ENCODE measurements at places on chromosomes 5 and 9.

GRCh38 chr5:16856531-16856930 lies 79.6 kb downstream of the MYO10 start:
- no peak for DNase-seq

DNA sequence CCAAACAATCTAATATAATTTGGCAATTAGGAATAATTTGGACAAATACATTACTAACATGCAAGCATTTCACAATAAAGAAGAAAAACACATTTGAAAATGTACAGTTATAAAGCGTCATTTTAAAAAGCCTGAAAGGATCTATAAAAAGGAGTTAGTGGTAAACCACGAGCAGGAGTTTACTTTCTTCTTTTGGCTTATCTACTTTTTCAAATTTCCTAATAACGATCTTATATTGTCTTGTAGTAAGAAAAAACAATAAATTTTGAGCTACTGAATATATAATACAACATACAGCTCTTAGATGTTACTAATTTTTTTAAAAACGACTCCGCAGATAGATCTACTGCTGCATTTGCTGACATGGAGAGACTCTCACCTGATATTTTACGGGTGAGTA lies 79.9 kb downstream of the SMIM23 start:
- no peak for DNase-seq

DNA sequence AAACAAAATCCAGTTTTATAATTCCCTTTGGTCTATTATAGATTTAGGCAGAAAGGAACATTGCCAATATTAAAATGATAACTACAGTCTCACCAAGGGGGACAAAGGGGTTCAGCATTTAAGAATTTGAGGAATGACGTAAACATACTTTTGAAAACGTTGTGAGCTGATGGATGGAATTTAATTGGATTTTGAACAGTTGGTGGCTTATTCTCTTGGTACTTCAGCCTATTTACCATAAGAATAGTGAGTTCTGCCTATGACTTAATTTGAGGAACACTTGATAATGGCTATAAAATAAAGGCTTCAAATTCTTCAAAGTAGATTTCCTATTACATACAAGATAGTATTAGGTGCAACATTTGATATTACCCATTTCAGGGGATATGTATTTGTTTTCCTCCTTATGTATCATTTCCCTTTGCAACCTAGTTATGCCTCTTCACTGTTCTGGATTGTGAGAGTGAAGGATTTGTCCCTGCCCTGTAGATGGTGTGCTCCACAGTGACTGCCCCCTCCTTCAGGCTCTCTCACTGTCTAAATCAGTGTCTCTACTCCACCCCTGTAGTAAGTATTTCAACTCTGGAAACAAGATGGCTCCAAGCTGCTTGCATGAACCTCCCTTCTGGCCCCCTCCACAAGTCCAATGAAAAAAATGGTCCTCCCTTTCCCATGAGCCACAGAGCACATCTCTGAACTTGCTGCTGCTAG lies 225.6 kb downstream of the ARHGEF28 start:
- no peak for DNase-seq

GRCh38 chr5:96373381-96373733 lies 59.7 kb downstream of the PCSK1 start:
- DNase-seq = no peak

DNA sequence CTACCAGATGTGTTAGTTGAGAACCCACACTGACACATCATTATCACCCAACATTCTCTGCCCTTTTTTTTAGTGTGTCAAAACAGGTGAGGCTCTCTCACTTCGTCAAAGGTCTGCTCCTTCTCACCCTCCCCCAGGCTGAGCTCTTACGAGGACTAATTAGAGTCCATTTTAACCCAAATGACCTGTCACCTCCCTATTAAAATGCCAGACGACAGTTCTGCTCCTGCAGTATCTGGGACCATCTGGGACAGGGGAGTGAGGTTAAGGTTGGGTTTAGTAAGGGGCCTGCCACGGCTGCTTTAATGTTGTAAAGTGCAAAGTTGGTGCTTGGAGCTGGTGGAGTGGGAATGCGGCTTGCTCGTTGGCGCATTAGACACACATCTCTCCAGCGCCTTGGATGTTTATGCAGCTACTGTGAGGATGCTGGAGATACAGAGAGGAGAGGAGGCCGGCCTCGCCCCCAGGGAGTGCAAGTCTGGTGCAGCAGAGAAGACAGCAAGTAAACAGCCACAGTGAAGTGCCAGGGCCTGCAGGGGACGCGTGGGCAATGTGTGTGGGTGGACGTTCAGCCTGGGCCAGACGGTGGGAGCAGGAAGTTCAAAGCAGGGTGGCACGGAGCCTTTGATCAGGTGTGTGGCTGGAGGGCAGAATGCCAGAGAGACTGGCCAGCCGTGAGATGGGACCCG lies 96.2 kb downstream of the C9orf50 start:
- DNase-seq = no peak

- DNase-seq = no peak
Observed at GRCh38 chr5:14347522-14347921, 204.4 kb downstream of the TRIO start.

- DNase-seq = no peak
Observed at GRCh38 chr5:38776149-38776896, 69.5 kb upstream of the OSMR start.

DNA sequence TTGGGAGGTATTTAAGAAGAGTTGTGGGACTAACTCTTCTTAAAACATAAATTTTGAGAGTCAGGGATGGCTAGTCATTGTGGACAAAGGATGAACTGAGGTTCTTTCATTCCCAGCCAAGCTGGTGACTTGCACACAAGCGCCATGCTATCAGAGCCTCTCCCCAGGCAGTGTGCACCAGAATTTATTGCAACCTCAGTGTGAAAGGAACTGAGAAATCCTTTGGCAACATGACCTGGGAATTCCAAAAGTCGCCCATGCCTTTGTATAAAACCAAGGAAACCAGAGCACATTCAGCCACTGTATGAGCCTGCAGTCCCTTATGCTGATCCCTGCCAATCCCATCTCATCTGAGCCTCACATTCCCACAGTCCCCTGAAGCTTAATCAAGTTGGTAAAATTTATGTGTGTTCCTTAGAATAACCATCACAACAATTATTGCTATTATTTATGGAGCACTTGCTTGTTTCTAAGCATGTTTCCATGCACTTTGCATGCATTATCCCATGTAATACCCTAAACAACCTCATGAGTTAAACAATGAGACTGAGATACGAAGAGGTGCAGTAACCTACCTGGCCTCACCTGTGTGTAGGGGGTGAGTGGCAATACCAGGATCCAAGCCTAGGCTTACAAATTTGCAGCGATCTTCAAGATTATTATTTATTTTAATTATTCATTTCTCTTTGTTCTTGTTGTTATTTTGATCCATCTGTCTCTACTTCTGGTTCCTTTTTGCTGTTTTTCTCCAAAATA lies 116.4 kb downstream of the NTRK2 start:
- no peak for DNase-seq

GRCh38 chr9:115141612-115142011 lies 23.7 kb upstream of the TNC start:
- DNase-seq = no peak

DNA sequence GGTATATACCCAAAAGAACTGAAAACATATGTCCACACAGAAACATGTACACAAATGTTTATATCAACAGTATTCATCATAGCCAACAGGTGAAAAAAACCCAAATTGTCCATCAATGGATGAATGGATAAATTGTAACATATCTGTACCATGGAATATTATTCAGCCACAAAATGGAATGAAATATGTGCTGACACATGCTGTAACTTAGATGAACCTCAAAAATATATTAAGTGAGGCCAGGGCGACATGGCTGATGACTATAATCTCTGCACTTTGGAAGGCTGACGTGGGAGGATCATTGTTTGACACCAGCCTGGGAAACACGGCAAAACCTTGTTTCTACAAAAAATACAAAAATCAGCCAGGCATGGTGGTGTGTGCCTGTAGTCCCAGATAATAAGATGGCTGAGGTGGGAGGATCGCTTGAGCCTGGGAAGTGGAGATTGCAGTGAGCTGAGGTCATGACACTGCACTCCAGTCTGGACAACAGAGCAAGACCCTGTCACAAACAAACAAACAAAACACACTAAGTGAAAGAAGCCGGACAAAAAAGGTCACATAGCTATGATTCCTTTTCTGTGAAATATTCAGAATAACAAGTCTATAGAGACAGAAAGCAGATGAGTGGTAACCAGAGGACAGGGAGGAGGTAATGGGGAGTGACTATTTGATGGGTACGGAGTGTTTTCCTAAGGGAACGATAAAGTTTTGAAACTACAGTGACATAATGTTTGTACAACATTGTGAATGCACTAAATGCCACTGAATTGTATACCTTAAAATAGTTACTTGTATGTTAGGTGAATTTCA lies 11.4 kb downstream of the KYAT1 start:
- DNase-seq = no peak

- DNase-seq = no peak
Observed at GRCh38 chr9:72871685-72872084, 81.2 kb downstream of the ALDH1A1 start.

GRCh38 chr9:5614192-5614591 lies 14.7 kb upstream of the RIC1 start:
- no peak for DNase-seq

- DNase-seq = no peak
Observed at GRCh38 chr5:177507165-177507564, 2.5 kb downstream of the DOK3 start.

- DNase-seq = no peak
Observed at GRCh38 chr9:134571946-134572917, 69.4 kb upstream of the COL5A1 start.
